ENCODE measurements at places on chromosomes 1 and 21. TPM values are rescaled to one million over a fixed set of nuclear protein-coding genes. Genes with fewer than 3 reads are reported as not detected.

GRCh38 chr1:174040387-174040786 is 18.2 kb upstream of the RC3H1 start:
- DNase-seq = no peak

The KCNE1 gene
- total RNA-seq = 0.18 TPM

GRCh38 chr1:22090867-22091266 is 38.4 kb downstream of the CDC42 start:
- DNase-seq = no peak

The SIK1 gene
- total RNA-seq = 31.5 TPM

The CELA3A gene
- not detected for total RNA-seq

DNA sequence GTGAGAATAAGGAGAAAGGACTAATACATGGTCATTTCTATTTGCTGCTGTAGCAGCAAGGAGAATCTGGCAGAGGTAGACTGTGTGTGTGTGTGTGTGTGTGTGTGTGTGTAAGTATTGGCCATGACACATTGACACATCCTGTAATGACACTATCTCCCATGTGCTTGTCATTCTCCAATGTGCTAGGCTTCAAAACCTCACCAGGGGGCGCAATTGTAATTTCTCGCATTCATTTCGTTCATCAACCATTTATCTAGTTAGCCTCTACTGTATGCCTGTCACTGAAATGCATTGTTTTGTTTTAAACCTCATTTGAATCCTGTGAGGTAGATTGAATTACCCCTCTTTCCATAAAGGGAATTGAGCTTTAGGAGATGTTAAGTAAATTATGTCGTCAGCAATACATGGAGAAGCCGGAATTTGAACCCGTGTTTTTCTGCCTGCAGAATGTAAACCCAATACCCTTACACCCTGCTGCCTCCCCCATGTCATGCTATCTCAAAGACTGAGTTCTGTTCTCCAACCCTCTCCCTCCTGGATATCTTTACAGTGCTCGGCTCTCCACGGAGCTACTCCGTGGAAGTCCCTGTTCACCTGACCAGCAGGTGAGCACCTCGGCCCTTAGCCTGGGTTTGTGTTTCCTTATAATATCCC is 100.8 kb downstream of the UCK2 start:
- peak; percentile 70 for DNase-seq

DNA sequence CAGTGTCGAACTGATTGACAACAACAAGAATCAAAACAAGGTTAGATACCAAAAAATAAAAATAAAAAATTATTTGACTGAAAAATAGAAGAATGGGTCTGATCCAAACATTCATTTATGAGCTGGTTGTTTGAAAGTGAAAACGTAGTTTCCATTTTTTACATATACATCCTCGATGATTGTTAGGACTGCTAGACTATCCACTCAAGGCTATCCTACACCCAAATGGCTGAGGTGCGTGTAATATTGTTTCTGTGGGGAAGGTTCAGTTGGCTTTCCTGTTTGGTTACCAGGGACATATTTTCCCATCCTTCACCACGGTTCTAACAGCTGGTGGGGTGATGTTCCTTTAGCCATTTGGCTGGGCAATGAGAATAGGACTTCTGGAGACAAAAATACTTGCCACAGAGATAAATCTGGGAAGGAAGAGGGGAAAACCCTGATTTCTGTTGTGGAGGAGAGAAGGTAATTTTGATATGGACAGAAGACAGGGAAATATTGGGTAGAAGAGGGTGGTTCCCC is 66.3 kb downstream of the MAP3K7CL start:
- DNase-seq = no peak

Data from activated CD8-positive, alpha-beta T cell treated with anti-CD3 and anti-CD28 coated beads, Interleukin-2, amount 10 ng/mL, durations not matched to agents 7 days and 5 days (primary cell).